ENCODE measurements at places on chromosomes 6 and 20.

- DNase-seq = no peak
Measured at GRCh38 chr6:42104095-42104803, 38.2 kb downstream of the C6orf132 start.

DNA sequence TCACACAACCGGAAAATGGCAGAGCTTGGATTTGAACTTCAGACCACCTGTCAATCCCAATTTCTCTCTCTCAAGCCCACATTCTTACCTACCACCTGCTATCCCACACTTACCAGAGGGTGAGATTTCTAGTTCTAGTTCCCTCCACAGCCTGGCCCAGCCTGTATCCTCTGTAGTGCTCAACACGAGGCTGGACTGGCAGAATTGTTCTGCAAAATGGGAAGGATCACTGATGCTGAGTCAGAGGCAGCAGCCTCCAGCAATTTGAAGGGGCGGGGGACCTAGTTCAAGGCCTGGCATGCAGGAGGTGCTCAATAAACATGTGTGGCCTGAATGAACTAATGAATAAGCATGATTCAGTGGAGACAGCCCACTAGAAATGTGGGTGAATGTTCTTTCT lies 53.6 kb upstream of the TTPAL start:
- DNase-seq = no peak

DNA sequence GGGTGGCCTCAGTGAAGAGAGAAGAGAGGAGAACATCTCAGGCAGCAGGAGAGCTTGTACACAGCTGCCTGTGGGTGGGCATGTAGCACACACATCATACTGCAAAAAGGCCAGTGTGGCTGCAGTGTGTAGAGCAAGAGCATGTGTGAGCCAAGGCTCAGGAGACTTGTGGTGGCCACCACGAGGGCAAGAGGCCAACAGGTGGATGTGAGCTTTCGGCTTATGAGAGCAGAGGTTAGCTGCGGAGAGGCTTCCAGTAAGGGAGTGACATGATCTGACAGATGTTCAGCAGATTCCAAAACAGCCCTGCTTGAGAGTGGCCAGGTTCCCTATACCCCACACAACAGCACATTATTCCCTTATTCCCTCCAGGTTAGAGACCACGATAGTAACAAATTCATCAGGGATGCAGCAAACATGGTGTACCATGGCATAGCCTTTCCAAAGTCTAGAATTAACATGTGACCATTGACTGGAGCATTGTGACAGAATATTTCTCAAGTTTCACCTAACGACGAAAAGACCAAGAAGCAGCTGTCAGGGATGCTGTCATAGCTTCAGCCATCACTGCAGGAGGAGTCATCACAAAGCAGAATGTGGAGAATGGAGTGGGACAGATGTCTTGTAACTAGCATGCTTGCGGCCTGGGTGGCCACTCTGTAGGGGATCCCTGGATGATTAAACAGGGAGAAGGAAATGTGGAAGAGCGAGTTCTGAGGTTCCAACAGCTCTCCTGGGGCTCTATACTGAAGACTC lies 23.1 kb downstream of the HM13 start:
- DNase-seq = no peak

DNA sequence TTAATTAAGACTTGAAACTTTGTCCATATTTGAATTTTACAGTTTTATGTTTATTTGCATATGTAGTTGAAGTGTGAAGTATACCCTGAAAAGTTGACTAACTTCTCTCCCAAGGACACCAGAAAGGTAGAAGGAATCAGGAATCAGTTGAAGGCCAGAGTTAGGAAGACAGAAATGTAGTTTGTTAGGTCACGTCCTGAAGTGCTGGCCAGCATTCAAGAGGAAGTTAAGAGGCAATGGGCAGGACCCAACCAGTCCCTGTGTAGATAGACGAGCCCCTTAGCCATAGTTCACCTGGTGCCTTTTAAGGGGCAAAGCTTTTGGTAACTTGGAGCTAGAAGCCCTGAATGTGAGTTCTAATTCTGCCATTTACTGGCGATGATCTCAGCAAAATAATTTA lies 250.4 kb upstream of the KCNQ5 start:
- DNase-seq = no peak

DNA sequence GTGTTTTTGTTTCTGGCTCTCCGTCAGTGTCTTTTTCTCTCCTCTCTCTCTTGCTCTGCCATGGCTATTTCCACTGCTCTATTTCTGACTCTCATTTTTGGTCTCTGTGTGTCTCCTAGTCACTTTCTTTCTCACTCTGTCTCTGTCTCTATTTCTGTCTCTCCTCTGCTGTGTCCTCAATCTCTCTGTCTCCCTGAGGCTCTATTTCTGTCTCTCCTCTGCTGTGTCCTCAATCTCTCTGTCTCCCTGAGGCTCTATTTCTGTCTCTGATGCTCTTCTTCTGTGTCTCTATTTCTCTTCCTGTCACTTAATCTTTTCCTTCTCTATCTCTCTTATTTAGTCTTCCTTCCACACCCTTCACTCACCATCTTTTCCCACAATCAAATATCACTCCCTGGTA lies 8.4 kb downstream of the PRSS16 start:
- no peak for DNase-seq

- DNase-seq = no peak
Measured at GRCh38 chr20:4369119-4369797, 352.5 kb upstream of the PRND start.

Measured in smooth muscle cell of the brain vasculature (primary cell).